Caco-2 (cell line): ENCODE measurements at places on chromosomes 6 and 20. TPM values are rescaled to one million over a fixed set of nuclear protein-coding genes. Genes with fewer than 3 reads are reported as not detected.

DNA sequence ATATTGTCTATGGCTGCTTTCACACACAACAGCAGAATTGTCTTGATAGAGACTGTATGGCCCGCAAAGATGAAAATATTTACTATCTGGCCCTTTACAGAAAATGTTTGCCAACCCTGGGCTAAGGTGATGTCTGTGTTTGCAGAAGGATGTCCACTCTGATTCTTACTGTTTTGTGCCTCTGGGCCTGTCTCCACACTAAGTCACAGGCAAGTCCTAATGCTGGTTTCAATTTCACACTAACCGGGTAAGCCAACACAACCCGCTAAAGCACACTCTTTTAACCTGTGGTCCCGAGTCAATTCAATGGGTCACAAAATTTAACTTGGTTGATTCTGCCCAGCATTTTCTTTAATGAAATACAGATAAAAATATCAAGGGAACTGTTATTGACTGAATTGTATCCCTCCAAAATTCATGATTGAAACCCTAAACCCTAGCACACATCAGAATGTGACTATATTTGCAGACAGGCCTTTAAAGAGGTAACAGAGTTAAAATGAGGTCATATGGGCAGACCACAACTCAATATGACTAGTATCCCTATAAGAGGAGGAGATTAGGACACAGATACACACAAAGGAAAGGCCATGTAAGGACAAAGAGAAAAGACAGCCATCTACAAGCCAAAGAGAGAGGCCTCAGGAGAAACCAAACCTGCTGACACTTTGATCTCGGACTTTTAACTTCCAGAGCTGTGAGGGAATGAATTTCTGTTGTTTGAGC is 78.4 kb downstream of the FYN start:
- no peaks in the 10 kb centered on the region for H3K4me1 ChIP-seq
- DNase-seq: no peak
- H3K36me3 ChIP-seq: no peaks in the 10 kb centered on the region
- no peak overlapping the region for H3K27ac ChIP-seq
- no peaks in the 10 kb centered on the region for H3K27me3 ChIP-seq

- peaks cover 7% of the 10 kb centered on the region for H3K4me1 ChIP-seq
- no peak for DNase-seq
Observed at GRCh38 chr20:29873946-29874345, 1383.5 kb upstream of the DEFB115 start.

DNA sequence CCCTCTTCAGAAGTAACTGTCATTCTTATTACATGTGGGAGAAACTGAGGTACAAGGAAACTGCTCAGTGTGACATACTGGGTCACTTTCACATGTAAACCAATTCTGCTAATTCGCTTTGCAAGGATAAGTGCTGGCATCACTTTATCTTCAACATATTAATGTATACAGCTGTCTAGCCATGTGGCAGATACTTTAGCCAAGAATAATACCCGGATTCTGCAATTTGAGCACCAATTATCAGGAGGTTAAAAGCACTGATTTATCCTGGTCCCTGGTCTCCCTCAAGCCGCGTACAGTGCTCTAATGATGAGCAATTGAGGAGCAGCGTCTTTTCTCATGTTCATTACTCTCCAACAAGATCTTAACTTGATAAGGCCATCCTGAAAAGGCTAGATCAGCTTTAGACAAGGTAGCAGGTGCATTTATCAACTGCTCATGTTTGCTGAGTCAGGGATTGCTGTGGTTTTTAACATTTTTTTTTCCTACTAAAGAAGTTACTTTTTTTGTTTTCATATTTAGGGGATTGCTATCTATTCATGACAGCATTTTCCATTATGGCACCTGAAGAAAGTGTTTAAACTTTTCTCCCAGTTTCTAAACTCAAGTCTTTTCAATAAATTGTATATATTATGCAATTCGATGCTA is 1066.3 kb upstream of the MAP3K7 start:
- H3K27ac ChIP-seq: no peak overlapping the region
- no peaks in the 10 kb centered on the region for H3K36me3 ChIP-seq
- DNase-seq: no peak
- no peaks in the 10 kb centered on the region for H3K4me1 ChIP-seq
- H3K27me3 ChIP-seq: no peaks in the 10 kb centered on the region

PRR3 gene
- 20.3 and 20.8 TPM in 2 replicates for total RNA-seq
